Activated T-helper 1 cell treated with anti-CD3 and anti-CD28 coated beads, Interleukin-2, amount 50 U/mL, for 16 hours (primary cell): ENCODE measurements at places on chromosomes 2 and 18.

- no peak for DNase-seq
Measured at GRCh38 chr2:197388866-197389587, 45.8 kb downstream of the SF3B1 start.

DNA sequence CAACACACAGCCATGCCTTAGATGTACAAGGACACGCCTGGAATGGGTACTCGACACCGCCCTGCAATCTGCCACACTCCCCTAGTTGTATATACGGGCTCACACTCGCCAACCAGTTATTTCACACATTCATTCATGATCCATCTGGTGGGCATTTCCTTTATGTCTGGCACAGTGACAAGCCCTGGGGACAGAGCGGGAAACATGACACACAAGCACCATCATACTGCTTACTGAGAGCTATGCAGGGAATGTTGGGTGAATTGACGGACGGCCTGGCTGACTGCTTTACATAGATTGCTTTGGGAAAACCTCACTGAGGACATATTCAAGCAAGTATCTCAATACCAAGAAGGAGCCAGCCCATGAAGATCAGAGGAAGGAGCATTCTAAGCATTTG, 448.0 kb upstream of the SPRED2 start:
- no peak for DNase-seq

- DNase-seq, result no peak
Measured at GRCh38 chr2:229257985-229258384, 13.1 kb downstream of the PID1 start.

DNA sequence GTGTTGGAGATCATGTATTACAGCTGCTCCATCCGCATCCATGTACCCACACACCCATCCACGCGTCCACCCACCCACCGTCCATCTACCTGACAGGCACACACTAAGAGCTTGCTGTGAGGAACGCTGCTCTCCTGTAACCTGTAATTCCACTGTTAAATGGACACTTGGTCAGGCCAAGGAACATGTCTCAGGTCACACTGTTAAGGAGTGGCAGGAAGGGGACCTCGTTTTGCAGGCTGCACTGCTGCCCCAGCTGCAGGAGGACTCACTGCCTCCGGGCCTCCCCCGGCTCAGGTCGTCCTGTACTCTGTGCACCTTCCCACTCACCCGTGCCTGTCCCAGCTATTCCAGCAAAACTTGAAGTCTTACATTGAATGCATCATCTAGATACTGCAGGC, 170.5 kb downstream of the EIPR1 start:
- no peak for DNase-seq

DNA sequence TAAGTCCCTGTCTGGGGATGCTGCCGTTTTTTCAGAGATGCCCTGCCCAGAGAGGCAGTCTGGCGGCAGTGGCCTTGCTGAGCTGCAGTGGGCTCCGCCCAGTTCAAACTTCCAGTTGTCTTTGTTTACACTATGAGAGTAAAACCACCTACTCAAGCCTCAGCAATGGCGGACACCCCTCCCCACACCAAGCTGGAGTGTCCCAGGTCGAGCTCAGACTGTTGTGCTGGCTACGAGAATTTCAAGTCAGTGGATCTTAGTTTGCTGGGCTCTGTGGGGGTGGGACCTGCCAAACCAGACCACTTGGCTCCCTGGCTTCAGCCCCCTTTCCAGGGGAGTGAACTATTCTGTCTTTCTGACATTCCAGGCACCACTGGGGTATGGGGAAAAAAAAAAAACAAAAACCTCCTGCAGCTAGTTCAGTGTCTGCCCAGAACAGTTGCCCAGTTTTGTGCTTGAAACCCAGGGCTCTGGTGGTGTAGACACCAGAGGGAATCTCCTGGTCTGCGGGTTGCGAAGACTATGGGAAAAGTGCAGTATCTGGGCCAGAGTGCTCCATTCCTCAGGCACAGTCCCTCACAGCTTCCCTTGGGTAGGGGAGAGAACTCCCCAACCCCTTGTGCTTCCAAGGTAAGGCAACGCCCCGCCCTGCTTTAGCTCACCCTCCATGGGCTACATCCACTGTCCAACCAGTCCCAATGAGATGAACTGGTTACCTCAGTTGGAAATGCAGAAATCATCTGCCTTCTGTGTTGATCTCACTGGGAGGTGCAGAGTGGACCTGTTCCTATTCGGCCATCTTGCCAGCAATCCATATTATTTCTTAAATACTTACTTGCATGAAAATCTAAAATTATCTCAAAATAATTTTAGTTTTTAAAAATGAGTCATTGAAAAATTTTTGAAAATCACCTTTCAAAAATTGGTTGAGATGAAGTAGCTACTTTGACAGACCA, 338.0 kb downstream of the OSR1 start:
- no peak for DNase-seq

DNA sequence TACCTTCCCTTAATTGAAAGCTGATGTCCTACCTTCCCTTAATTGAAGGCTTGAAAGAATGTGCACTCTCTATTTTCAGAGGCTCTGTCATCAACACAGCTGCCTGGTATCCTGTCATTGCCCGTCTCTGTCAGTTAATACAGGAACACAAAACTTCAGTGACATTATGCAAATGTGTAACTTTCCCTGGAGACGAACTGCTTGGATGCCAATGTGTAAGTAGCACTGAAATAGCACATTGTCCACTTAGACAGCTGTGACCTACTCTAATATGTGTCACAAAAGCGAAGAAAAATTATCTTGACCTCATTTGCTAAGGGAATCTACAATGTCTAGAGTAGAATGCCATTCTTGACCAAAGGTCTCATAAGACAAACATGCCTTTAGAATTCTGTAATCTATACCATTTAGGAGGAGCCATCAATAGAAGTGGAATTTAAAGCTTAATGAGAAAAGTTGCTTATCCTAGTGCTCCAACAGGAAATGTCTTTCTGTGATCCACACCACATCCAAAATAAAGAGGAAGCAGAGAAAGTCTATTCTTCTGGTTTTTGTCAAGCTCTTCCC, 138.1 kb downstream of the BARD1 start:
- no peak for DNase-seq

DNA sequence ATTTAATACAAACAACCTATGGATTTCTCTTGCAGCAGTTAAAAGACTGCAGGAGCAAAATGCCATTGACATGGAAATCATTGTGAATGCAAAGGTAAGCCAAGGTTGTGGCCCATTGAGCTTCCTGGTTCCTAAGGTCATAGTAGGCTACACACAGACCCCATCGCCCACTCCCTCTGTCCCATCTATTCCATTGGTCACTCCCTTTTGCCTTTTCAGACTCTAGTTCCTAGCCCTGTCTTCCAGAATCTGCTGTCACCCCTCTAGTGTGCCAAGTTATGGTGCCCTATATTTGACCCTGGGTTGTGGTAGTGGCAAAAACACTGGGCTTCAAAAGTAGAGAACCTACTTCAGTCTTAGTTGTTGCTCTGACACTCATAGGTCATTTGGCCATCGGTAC, 44.7 kb downstream of the UGP2 start:
- DNase-seq, result no peak

- DNase-seq, result no peak
Measured at GRCh38 chr18:44741511-44741910, 60.8 kb downstream of the SETBP1 start.

DNA sequence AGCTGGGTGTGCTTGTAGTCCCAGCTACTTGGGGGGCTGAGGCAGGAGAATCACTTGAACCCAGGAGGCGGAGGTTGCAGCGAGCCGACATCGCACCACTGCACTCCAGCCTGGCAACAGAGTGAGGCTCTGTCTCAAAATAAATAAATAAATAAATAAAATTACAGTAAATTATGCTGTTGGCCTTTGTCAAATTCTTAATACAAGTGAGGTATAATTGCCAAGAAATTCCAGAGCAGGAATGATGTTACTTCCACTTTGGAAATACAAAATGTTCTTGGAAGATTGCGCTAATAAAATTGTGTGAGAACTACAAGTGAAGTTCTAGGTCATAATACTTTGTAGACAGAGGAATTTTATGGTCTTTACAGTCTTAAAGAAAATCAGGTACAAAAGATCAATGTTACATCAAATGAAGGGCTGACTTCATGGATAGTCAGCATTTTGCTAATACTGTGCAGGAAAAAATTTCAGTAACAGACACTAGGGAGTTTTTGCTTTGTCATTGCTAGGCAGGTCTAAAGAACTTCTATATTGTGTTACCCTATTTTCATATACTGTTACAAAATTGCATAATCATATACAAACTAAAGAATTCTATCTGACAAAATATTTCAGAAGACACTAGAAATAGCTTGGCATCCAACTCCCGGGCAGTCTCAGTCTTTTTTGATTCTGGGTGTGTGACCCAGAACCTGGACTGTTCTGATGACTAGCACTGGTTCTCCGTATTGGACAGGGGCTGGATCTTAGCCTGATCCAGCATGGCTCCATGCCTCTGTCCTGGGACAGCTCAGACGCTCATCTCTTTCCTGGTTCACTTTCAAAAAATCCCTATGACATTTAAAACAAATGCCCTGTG, 76.0 kb upstream of the STK17B start:
- no peak for DNase-seq
